Natural killer cell treated with Interleukin-12 subunit alpha and Interleukin-12 subunit beta and Interleukin-15 and Interleukin-18, amount 100 ng/mL, for 72 hours (primary cell): ENCODE measurements at places on chromosomes 1 and 21. TPM values are rescaled to one million over a fixed set of nuclear protein-coding genes. Genes with fewer than 3 reads are reported as not detected.

DNA sequence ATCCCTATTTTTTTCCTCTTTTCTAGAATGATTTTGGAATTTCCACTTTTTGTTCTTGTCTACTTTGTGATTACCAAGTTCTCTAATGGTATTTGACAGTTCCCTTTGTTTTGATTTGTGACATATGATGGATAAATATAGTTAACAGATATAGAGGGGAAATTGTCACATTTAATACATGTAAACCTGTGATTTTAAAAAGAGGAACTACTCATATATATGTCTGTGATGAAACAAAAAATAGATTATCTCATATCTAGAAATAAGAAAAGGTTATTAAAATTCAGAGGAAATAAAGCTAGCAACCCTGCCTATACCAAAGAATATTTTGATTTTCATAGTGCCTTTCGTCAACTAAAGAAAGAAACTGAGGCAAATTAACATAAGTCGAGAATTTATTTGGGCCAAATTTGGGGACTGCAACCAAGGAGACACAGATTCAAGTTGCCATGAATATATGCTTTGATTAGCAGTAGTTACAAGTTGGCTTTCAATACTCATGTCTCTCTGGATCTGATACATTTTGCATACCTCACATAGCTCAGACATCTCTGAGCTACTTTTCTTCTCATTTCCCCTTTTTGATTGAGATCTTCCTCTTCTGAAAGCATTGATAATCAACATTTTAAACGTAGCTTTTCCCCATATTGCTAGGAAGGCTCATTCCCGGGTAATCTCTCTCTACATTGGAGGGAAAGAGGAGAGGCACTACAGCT is 15.6 kb upstream of the C21orf91 start:
- no peak for DNase-seq
- H3K4me3 ChIP-seq: no peak overlapping the region
- no peaks in the 10 kb centered on the region for H3K36me3 ChIP-seq
- H3K27ac ChIP-seq: no peak overlapping the region

- no peak overlapping the region for H3K27ac ChIP-seq
- no peaks in the 10 kb centered on the region for H3K36me3 ChIP-seq
- peaks cover 13% of the 10 kb centered on the region for H3K4me1 ChIP-seq
- no peak overlapping the region for H3K4me3 ChIP-seq
- no peak for DNase-seq
- peaks cover 2% of the 10 kb centered on the region for H3K27me3 ChIP-seq
These were observed 22.9 kb downstream of the RRP1 start for GRCh38 chr21:43812139-43812821.

DNA sequence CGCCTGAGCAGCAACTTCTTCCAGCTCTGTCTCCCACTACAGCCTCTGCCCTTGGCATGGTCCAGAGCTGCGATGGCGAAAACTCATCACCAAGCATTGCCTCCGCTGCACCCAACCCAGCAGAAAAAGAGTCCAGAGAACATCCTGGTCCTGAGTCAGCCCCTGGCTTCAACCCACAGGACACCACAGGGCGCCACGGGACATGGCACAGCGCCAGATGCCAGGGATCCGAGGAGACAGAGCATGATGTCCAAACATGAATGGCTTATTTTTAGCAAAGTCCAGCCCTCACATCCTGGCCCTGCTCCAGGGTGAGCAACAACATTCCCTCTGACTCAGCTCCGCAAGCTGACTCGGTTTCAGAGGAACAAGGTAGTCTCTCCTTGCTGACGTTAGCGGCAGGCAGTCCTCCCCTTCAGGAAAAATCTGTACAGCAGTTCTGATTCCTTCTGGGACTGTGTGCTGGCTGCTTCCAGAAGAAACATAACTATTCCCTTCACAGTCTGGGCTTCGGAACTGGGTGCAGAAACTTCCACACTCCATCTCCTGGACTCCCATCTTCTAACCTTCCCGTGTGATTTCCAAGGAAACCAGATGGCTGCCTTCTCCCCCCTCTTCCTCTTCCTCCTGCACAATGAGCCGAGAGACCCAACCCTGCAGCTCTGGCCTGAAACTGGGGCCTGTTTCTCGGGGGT is 131.3 kb downstream of the TOMM20 start:
- no peak overlapping the region for H3K27ac ChIP-seq
- no peak overlapping the region for H3K4me3 ChIP-seq

IPO9 gene
- total RNA-seq: 61.4 TPM

PADI2 gene
- total RNA-seq: not detected

ATP6V1G3 gene
- total RNA-seq: not detected

MYOCOS gene
- total RNA-seq: not detected

DNA sequence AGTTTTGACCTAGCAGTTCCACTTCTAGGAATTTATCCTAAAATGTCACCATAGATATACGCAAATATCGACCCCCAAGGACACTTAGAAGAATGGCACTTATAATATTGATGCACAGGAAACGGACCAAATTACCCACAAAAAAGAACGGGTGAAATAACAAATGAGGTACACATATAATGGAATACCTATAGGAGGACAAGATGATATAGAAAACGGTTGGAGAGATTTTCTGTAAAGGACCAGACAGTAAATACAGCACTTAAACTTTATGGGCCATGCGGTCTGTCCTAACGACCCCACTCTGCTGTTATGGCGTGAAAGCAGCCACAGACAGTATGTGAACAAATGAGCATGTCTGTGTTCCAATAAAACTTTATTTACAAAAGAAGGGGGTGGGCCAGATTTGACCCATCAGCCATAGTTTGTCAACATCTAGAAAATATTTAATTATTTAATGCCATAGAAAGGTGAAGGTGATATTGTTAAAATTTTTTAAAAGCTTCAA is 2.4 kb downstream of the TMPRSS3 start:
- peaks cover 20% of the 10 kb centered on the region for H3K4me1 ChIP-seq
- H3K27ac ChIP-seq: peak overlapping the region; percentile 36
- peak overlapping the region; percentile 47 for H3K4me3 ChIP-seq
- no peaks in the 10 kb centered on the region for H3K36me3 ChIP-seq
- DNase-seq: no peak

GRCh38 chr1:70353601-70354331 is 756 bp downstream of the ANKRD13C start:
- H3K36me3 ChIP-seq: peaks cover 23% of the 10 kb centered on the region
- DNase-seq: peak; percentile 62
- H3K27me3 ChIP-seq: no peaks in the 10 kb centered on the region
- peak overlapping the region; percentile 98 for H3K4me3 ChIP-seq
- peak overlapping the region; percentile 98 for H3K27ac ChIP-seq
